ENCODE measurements at places on chromosomes 5 and 9.

GRCh38 chr9:100170556-100170955 lies 71.5 kb downstream of the INVS start:
- DNase-seq = no peak

DNA sequence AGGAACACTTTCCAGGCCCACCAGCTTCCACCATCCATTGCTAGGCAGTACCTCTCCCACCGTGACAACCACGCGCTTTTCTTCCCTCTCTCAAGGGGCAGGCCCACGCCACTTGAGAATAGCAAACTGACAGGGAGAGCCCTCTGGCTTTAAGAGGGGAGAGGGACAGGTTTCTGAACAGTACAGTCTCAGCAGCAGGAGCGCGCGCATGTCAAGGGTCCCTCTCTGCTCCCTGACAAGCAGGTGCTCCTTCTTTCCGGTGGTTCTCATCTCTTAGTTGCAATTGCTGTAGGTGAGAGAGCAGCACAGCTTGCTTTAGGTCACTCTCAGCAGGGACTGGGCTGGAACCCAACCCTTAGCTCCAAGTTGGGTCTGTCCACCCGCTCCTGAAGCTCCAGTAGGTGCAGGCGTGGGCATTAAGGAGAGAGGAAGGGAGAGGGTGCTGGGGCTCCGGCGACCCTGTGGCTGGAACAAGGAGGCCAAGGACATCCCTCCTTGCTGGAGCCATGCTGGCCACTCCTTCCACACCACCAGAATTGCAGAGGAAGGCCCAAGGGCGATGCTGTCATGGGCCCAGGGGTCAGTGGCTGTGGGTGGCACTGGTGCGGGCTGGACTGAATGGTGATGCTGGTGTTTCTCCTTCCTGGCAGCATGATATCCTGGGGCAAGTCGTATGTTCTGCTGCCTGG lies 9.0 kb upstream of the PHF2 start:
- no peak for DNase-seq

GRCh38 chr5:151923866-151924476 lies 680 bp downstream of the GLRA1 start:
- DNase-seq = no peak

GRCh38 chr5:156683509-156683908 lies 166.6 kb upstream of the PPP1R2B start:
- no peak for DNase-seq

GRCh38 chr5:130106480-130106879 lies 202.2 kb downstream of the CHSY3 start:
- DNase-seq = no peak

- DNase-seq = no peak
Observed at GRCh38 chr5:173247510-173247909, 12.5 kb upstream of the NKX2-5 start.

- DNase-seq = no peak
Observed at GRCh38 chr5:147472664-147473475, 37.0 kb downstream of the DPYSL3 start.

DNA sequence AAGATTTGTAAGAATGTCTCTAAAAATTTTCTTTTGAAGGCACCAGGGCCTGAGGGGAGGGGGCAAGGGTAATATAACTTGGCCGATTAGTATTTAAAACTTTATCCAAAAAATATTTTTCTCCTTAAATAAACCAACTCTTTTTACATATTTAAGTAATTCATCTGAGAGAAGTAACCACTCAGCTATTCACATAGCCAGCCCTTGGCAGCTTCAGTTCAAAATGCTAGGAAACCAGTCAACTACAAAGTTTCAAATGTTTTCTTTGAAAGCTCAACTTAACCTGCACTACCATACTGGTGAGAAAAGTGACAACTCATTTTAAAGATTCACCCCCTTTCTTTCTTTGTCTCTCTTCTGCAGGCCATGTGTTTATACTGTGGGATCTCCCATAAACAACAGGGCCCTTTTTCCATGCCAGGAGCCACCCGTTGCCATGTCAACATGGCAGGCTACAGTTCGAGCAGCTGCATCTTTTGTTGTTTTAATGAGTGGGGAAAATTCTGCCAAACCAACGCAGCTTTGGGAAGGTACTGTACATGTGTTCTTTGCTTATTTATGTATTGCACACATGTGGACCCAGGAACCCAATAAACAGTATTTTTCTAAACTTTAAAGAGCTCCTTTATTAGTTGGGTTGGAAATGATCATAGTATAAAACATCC lies 46.3 kb downstream of the AOPEP start:
- DNase-seq = peak; percentile 77

- no peak for DNase-seq
Observed at GRCh38 chr5:20041326-20042274, 53.6 kb upstream of the CDH18 start.

- no peak for DNase-seq
Observed at GRCh38 chr5:160398806-160399205, 1.0 kb downstream of the FAM200C start.

DNA sequence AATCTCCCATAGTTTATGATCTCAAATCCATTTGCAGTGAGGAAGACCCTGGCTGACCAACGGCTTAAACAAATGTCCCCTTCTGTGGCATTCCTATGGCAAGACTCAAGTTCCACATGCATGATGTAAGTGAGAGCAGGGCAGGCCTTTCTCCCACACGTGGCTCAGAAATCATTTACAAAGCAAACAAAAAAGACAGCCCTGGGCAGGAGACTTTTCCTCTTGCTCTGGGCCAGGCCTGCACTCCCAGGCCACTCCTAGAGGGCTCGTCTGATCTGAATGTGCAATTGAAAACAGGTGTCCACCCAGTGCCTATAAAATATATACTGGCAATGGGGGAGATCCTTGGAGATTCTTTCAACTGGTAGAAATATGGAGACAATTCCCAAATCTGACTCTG lies 123.1 kb downstream of the DMRT2 start:
- DNase-seq = no peak

GRCh38 chr5:159458217-159458711 lies 128.0 kb upstream of the IL12B start:
- no peak for DNase-seq

- no peak for DNase-seq
Observed at GRCh38 chr5:156543348-156544145, 216.6 kb downstream of the SGCD start.

DNA sequence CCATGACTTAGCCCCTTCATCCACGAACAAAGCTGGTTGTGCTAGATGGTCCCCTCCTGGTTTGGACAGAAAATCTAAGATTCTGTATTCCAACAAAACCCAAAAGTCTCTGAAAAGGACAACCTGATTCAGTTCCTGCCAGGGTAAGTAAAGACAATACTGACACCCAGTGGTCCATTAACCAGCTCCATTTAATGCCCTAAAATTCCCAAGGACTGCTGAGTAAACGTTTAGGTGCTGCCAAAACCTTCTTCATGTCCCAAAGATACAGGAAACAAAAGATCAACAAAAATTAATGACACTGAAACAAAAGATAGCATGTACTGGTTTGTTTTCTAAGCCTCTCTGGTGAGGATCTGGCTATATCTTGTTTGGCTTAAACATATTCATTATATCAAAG lies 25.3 kb upstream of the PPP1R2B start:
- peak; percentile 39 for DNase-seq

- no peak for DNase-seq
Observed at GRCh38 chr5:125323613-125324012, 577.2 kb upstream of the ZNF608 start.

- no peak for DNase-seq
Observed at GRCh38 chr5:76175051-76175666, 92.0 kb downstream of the SV2C start.

- DNase-seq = peak; percentile 20
Observed at GRCh38 chr9:38621434-38622287, 1.3 kb upstream of the ANKRD18A start.

GRCh38 chr9:91934654-91935053 lies 15.4 kb downstream of the ROR2 start:
- DNase-seq = no peak

DNA sequence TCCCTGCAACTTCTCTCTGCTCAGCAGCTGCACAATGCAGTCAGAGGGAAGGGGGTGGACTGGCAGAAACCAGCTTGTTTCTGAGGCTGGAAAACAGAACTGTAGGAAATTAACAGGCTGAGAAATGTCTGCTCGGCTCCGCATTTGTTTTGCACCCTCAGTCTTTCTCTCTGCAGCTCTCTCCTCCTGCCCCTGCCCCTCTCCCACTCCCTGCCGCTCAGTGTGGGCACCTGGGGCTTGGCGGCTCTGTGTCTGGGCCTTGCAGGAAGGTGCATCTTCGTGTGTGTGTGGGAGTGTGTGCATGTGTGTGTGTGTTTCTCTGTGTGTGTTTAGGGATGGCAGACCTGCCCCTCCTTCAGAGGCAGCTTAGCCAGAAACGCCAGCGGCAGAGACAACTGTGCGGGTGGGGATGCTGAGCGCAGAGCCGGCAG lies 53.0 kb downstream of the PCDH1 start:
- no peak for DNase-seq

DNA sequence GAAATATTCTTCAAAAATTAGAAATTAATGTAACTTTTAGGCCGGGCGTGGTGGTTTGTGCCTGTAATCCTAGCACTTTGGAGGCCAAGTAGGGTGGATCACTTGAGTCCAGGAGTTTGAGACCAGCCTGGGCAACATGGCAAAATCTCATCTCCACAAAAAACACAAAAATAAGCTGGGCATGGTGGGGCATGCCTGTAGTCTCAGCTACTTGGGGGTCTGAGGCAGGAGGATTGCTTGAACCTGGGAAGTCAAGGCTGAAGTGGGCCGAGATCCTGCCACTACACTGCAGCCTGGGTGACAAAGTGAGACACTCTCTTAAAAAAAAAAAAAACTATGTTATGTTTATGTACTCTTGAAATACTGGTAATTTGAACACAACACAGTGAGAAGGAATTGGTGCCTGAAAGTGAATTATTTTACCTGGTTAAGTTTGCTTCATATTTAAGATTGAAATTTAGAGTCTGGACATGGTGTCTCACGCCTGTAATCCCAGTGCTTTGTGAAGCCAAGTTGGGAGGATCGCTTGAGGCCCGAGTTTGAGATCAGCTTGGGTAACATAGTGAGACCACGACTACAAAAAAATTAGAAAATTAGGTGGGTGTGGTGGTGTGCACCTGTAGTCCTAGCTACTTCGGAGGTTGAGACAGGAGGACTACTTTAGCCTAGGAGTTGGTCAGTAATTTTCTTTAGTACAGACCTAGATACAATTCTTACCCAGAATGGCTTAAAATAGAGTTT lies 15.0 kb downstream of the ARRDC3 start:
- DNase-seq = no peak

DNA sequence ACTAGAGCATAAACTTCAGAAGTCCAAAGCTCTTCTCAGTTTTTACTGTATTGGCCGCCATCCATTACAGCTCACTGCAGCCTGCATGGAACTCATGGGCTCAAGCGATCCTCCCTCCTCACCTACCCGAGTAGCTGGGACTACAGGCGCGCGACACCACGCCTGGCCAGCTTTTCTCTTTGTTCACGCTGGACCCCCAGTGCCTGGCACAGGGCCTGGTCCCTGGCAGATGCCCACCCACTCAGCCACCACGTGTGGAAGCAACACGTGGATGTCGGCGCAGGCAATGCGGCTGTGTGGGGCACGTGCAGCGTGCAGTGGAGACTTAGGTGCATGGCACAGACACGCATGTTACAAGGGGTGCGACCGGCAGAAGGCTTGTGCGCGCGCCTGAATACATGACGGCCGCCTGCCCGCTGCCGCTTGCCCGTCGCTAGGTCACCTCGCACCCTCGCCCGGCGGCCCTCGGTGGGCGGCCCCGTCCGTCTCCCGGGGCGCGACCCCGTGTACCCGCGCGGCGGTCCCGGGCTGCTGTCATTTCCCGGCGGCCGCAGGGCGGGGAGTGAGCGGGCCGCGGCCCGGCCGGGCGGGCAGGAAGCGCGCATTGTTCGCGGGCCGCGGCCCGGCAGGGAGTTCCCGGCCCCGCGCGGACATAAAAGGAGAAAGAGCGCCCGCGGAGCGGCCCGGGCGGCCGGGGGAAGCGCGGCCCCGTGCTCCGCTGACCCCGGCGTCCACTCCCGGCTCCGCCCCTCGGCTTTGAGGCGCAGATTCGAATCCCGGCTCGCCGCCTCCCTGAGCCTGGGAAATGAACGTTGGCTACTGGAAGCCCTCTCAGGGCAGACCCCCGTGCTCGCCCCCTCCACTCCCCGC lies 24.1 kb upstream of the PTGS1 start:
- DNase-seq = peak; percentile 48

GRCh38 chr9:75053869-75054268 lies 25.8 kb upstream of the CARNMT1 start:
- no peak for DNase-seq

DNA sequence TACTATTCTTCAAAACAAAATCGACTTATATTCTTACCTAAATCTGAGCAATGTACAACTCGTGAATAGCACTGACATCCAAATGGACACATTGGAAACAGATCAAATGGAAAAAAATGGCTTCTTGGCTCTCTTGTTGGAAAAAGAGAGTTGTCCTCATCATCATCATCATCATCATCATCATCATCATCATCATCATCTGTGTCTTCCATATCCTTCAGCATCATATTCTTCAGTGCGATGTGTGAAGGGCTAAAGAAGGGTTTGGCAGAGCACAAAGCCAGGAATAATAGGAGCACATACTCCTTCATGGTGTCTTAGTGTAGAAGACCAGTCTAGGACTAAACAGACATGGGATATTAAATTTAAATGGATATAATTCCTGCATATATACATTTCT lies 7.7 kb downstream of the ASPN start:
- DNase-seq = no peak

- DNase-seq = no peak
Observed at GRCh38 chr5:56674441-56674840, 140.9 kb upstream of the MAP3K1 start.

- no peak for DNase-seq
Observed at GRCh38 chr9:942805-943580, 33.5 kb upstream of the DMRT3 start.

DNA sequence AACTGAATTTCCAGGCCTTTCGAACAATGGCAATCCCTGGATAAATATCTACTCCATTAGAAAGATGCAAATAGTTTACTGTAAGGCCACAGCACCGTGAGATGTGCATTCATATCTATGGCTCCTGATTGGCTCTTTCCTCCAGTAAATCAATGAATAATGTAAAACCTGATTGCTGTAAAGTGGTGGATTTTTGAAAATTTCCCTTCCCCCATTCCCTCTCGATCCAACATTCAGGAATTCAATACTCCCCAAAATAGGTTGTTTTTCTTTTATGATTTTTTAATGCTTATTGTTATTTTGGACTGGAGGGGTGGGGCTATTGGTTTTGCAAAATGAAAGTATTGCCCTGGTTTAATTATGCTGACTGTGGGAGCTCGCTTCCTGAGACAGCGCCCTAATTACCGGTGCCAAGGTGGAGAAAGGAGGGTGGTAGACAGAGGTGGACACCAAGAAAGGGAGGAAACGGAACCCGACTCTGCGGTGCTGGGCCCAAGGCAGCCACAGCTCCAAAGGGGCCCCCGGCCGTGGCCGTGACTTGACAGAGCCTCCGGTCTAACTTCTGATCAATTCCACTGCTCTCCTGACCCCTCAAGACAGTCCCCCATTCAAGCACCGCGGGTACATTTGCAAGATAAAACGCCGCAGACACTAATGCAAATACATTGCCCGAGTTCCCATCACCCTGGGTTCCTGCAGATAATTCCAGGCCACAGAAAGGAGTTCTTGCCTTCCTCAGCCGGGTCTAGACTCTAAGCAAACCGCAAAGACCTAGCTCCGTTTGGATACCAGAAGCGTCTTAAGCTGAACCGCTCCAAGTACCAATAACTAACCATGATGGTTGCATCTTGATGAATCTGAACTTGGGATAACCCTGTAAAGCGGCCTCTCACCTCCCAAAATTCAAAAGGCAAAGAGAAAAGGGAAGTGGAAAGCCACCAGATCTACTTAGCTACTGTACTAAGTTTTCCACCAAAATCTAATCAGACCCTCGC lies 211.2 kb downstream of the MEF2C start:
- DNase-seq = peak; percentile 39

GRCh38 chr5:168413062-168413461 lies 73.2 kb upstream of the RARS1 start:
- DNase-seq = no peak

GRCh38 chr9:129458155-129458661 lies 162.7 kb downstream of the C9orf50 start:
- no peak for DNase-seq
